Esophagus muscularis mucosa (tissue), 4 donors: ENCODE measurements at places on chromosomes 16 and 17.
A peak's percentile ranks its signal among the peaks of the same experiment; 100 is the strongest.

DNA sequence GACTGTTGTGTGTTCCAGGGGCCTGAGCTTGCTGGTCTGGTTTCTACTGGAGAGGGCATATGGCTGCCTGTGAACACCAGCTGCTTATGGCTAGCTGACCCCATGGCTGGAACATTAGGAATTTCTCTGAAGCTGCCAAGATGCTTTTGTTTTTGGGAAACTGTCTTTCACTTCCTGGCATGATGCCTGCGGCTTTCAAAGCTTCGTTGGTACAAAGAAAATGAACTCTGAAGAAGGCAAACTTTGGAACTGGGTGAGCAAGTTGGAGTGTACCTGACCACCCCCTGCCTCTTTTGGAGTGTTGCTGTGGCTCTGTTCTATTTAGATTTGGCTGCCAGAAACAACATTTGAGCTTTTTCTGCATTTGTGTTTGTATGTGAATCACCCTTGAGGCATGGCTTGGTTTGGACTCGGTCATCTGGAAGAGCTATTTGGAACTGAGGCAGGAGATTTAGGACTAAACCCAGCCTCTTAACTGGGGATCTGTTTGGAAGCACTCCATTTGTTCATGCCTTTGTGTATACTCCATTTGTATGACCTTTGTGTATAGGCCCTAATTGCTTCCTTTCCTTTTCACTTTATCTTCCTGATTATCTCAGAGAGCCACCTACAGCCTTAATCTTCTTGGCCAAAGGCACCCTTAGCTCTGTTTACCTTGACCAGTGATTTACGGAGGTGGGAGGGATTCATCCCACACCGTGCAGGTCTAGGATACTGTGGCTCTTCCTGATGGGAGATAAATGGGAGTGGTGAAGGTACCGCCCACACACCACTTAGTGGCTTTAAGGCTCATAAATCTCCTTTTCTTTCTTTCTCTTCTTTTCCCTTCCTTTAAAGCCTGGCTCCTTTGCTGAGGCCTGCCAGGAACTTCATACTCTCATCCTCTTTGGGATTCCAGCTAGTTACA is 7.3 kb upstream of the CPHXL start:
- peaks cover 21% of the 10 kb centered on the region for H3K4me1 ChIP-seq
- DNase-seq, result no peak
- no peaks in the 10 kb centered on the region for H3K27me3 ChIP-seq
- H3K4me3 ChIP-seq, result no peak overlapping the region
- peak overlapping the region; percentile 54 for H3K27ac ChIP-seq

DNA sequence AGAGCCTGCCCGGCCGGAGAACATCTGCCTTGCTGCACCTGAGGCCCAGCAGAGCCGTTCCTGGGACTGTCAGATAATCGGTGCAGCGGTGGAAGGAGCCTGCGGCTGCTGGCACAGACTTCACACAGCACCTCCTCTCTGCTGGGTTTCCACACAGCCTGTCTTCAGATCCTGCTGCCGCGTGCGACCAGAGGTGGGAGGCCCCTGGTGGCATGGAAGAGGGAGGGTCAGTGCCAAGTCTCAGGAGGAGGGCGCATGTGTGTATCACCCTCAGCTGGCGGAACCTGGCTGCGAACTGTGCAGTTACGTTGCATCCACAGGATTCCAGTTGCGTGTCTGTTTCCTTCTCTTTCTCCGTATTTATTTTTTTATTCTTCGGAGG is 3.3 kb downstream of the CDK5R1 start:
- no peaks in the 10 kb centered on the region for H3K27me3 ChIP-seq
- no peaks in the 10 kb centered on the region for H3K36me3 ChIP-seq
- H3K27ac ChIP-seq, result no peak overlapping the region

DNA sequence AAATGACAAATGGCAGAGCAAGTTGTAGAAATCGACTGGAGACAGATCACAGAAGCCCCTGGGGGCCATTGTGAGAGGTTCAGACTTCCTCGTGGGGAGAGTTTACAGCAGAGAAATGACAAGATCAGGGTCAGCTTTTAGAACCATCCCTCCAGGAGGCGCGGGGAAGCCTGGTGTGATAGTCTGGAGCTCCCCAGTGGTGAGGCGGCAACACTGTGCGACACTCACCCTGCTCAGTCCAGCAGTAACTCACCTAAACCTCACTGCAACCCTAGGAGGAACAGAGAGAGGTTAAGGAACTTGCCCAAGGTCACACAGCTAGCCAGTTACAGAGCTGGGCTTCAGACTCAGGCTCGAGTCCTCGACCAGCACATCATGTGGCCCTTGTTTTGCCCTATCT is 123.4 kb upstream of the IRX3 start:
- no peak overlapping the region for H3K4me3 ChIP-seq
- DNase-seq, result no peak
- H3K27me3 ChIP-seq, result peaks cover 11% of the 10 kb centered on the region
- peaks cover 9% of the 10 kb centered on the region for H3K4me1 ChIP-seq

GRCh38 chr16:24652803-24653202 is 76.6 kb upstream of the TNRC6A start:
- DNase-seq, result no peak
- no peak overlapping the region for H3K27ac ChIP-seq
- no peak overlapping the region for H3K4me3 ChIP-seq
- H3K36me3 ChIP-seq, result no peaks in the 10 kb centered on the region

DNA sequence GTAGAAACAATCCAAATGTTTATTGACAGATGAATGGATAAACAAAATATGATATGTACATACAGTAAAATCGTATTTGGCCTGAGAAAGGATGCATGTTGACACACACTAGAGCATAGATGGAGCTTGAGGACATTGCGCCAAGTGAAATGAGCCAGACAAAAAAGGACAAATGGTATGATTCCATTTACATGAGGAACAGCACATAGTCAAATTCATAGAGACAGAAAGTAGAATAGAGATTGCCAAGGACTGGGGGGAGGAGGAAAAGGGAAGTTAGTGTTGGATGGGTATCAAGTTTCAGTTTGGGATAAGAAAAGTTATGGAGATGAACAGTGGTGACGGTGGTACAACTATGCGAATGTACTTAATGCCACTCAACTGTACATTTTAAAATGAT is 47.9 kb downstream of the COPRS start:
- H3K36me3 ChIP-seq, result no peaks in the 10 kb centered on the region
- H3K27ac ChIP-seq, result no peak overlapping the region
- peaks cover 7% of the 10 kb centered on the region for H3K4me1 ChIP-seq
- no peaks in the 10 kb centered on the region for H3K27me3 ChIP-seq
- H3K4me3 ChIP-seq, result no peak overlapping the region

- H3K27ac ChIP-seq, result peak overlapping the region; percentile 84
- H3K4me1 ChIP-seq, result peaks cover 68% of the 10 kb centered on the region
- H3K36me3 ChIP-seq, result no peaks in the 10 kb centered on the region
- H3K4me3 ChIP-seq, result peak overlapping the region; percentile 95
- H3K27me3 ChIP-seq, result no peaks in the 10 kb centered on the region
- DNase-seq, result no peak
These were observed 1.3 kb downstream of the SNN start for GRCh38 chr16:11669380-11670146.

DNA sequence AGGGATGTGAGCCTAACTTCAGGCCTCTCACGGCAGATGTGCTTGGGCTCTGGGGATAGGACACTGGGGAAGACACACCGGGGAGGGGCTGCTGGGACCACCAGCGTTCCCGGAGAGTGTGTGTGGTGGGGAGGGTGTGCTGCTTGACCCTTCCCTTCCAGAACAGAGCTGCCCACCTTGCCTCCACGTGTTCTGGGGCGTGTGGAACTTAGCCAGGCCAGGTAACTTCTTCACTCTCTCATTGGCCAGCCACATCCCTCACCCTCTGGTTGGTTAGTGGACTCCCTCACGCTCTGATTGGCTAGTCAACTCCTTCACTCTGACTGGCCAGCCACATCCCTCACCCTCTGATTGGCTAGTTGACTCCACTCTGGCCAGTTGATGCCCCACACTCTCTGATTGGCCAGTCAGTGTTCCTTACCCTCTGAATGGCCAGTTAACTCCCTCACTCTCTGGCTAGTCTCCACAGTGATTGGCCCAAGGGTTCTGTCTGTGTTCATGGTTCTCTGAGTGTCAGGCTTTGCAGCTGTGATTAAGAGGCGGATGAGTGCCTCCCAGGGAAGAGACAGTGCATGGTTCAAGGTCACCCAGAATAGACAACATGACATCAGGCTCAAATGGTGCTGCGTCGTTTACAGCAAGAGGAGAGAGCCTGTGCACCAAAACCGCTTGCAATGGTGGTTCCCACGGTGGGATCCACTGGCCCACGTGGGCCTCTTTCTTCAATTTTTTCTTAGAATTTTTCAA is 10.0 kb downstream of the TMEM235 start:
- no peaks in the 10 kb centered on the region for H3K36me3 ChIP-seq
- no peak overlapping the region for H3K4me3 ChIP-seq
- H3K4me1 ChIP-seq, result no peaks in the 10 kb centered on the region
- DNase-seq, result no peak

DNA sequence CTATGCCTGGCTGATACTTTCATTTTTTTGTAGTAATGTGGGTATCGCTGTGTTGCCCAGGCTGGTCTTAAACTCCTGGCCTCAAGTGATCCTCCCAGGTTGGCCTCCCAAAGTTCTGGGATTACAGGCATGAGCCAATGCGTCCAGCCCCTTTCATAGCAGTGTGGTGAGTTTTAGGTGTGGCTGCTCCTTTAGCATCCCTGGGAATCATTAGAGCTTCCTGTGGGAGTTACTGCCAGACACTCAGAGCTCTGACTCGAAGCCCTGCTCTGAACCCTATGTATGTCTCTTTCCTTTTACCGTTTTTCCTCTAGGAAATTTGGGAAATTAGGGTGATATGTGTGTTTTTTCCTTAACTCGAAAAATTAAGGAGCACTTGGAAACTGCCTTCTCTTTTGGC is 44.5 kb downstream of the NDE1 start:
- no peaks in the 10 kb centered on the region for H3K4me1 ChIP-seq
- H3K4me3 ChIP-seq, result no peak overlapping the region
- DNase-seq, result no peak
- H3K27me3 ChIP-seq, result no peaks in the 10 kb centered on the region

DNA sequence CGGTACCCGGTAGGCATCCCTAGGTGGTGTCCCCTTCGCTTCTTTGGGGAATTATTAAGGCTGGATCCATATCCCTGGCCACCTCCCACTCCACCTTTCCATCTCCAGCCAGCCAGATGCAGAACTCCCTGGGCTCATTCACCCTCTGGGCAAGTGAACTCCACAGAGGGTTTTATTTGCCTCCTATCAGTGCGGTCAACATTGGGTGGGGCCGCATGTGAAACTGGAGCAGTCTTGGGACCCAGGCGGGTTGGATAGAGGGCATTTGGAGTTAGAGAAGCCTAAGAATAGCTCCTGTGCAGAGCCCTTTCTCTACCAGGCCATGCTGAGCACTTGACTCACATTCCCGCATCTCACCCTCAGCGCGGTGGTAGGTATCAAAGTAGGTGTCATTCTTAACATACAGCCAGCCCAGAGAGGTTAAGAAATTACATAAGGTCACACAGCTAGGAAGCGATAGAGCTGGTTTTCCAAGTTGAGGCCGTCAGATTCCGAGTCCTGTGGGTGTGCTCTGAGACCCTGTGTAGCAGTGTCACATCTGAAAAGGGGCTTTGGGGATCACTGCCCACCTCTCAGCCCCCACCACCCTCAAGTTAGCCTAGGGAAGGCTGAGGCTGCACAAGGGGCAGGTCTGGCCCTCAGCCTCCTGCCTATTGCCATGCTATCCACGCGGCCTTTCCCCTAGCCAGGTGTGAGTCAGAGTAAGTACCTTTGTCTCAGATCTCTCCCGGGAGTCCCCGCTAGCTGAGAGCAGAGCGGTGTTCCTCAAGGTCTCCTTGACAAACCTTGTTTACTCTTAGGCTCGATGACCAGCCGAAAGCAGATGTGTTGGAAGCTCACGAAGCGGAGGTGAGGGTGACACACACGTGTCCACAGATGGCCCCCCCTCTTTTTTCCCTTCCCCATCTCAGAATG is 26.9 kb upstream of the LGALS9 start:
- H3K27me3 ChIP-seq, result no peaks in the 10 kb centered on the region
- H3K4me1 ChIP-seq, result peaks cover 25% of the 10 kb centered on the region
- peaks cover 12% of the 10 kb centered on the region for H3K36me3 ChIP-seq
- H3K4me3 ChIP-seq, result no peak overlapping the region

- no peak for DNase-seq
- H3K27ac ChIP-seq, result no peak overlapping the region
- H3K4me3 ChIP-seq, result no peak overlapping the region
- H3K27me3 ChIP-seq, result no peaks in the 10 kb centered on the region
- H3K36me3 ChIP-seq, result peaks cover 21% of the 10 kb centered on the region
These were observed 5.6 kb downstream of the POLG2 start for GRCh38 chr17:64491034-64491860.

DNA sequence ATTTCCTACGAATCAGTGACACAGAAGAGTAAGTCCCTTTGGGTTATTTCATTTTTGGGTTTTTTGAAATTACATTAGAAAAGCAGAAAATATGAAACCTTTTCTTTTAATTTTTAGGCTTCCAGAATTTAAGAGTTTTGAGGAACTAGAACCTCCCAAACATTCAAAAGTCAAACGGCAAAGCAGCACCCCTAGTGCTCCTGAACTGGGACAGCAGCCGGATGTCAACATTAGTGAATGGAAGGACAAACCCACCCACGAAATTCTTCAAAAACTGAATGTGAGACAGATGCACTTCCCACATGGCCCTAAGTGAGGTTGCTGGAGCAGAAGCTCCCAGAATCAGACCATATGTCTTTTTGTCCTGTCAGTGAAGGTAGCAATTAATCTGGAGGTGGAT is 199.4 kb downstream of the PHKB start:
- H3K27ac ChIP-seq, result no peak overlapping the region
- peaks cover 3% of the 10 kb centered on the region for H3K4me1 ChIP-seq
- no peaks in the 10 kb centered on the region for H3K27me3 ChIP-seq
- peaks cover 55% of the 10 kb centered on the region for H3K36me3 ChIP-seq
- no peak overlapping the region for H3K4me3 ChIP-seq

DNA sequence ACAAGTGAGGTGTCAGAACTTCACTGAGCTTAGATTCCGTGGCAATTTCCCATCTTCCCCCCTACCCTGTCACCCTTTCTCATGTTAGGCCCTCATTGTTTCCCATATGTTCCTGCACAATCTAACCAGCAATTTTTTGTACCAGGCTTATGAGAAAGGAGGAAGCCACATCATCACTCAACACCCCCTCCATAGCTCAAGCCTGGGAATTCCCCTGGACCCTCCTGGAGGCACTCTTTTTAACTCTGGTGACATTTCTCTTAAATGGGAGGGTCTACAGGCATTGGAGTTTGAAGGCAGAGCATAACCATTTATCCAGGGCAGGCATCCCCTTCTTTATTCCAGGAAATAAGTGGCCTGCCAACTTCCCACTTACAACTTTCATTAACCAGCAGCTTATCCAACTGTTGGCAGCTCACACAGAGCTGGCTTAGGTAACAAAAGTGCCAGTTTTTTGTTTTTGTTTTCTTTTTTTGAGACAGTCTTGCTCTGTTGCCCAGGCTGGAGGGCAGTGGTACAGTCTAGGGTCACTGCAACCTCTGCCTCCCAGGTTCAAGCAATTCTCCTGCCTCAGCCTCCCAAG is 10.4 kb upstream of the GLG1 start:
- DNase-seq, result no peak
- no peaks in the 10 kb centered on the region for H3K27me3 ChIP-seq
- no peak overlapping the region for H3K27ac ChIP-seq
- no peaks in the 10 kb centered on the region for H3K4me1 ChIP-seq
- no peak overlapping the region for H3K4me3 ChIP-seq

GRCh38 chr17:44996304-44996703 is 28.2 kb upstream of the C1QL1 start:
- no peak overlapping the region for H3K4me3 ChIP-seq
- H3K36me3 ChIP-seq, result no peaks in the 10 kb centered on the region
- H3K27me3 ChIP-seq, result no peaks in the 10 kb centered on the region
- DNase-seq, result no peak
